ENCODE measurements at places on chromosomes 16 and 17.
A peak's percentile ranks its signal among the peaks of the same experiment; 100 is the strongest.

DNA sequence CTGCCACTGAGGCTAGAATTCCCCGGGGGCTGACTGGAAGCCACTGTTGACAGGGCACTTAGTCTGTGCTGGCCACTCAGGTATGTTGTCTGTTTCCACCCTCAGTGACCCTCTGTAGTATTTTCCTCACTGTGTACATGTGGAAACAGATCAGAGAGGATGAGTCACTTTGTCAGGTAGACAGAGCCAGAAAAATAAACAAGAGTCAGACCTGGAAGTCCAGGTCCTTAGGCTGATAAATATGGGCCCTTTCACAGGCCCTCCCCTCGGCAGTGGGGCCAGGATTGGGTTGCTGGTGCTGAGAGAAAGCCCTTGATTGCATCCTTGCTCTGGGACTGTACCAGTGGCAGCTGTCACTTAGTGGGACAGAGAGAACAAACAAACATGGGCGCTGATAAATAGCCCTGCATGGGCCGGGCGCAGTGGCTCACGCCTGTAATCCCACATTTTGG is 21.3 kb downstream of the PGS1 start:
- no peak for ATAC-seq

GRCh38 chr17:46763416-46763815 is 55.1 kb downstream of the WNT3 start:
- no peak for ATAC-seq

GRCh38 chr16:17780181-17780580 is 309.4 kb upstream of the XYLT1 start:
- ATAC-seq = peak; percentile 35

DNA sequence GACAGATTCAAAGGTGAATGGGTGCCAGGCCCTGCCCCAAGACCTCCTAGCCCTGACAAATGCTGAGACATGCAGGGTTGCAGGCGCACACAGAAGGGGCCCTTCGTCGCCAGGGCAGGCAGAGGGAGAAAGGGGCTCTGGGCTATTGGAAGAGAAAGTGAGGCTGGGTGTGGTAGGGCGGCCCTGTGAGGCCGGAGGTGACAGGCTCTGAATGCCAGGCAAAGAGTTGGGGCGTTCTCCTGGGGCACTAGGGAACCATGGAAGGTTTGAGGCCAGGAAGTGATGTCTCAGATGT is 26.4 kb upstream of the NXPH3 start:
- no peak for ATAC-seq

DNA sequence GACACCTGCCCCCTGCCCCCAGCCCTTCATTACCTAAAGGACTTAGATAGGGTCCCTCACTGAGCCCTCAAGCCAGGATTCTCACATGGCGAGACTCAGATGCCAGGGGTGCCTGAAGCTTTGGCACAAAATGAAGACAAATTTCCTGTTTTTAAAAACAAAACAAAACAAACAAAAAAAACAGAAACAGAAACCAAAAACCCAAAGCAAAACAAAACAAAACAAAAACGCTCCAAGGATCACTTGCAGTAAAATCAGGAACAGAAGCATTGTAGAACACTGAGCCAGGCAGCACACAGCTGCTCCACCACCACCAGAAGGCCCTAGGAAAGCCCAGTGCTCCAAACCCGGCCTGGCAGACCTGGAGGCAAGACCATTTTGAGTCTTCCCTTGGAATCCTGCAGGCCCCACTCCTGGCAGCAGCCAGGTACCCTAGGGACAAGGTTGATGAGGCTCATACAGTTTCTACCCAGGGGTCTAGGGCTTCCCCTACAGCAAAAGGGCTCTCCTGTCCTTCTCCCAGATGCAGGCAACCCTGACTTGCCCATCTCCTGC is 20.8 kb downstream of the MYO18A start:
- no peak for ATAC-seq
